ENCODE measurements at places on chromosomes 12 and 14.

DNA sequence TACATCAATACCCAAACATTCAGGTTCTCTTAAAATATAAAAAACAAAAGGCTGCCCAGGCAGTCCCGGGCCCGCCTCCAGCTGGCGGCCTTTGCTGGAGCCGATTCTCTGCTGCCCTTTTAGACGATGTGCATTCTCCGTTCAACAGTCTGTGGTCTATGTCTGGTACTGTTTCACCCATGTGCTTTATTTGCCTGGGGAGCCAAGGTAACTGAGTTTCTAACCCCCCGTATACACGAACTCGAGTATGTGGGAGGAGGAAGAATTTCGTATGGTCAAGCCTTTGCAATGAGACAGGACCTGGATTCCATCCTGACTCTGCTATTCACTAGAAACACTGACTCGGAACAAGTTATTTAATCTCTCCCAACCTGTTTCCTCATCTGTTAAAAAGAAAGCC lies 54.1 kb upstream of the GPR68 start:
- DNase-seq: no peak

- no peak for DNase-seq
Observed at GRCh38 chr14:102362084-102362483, 606 bp downstream of the CINP start.

DNA sequence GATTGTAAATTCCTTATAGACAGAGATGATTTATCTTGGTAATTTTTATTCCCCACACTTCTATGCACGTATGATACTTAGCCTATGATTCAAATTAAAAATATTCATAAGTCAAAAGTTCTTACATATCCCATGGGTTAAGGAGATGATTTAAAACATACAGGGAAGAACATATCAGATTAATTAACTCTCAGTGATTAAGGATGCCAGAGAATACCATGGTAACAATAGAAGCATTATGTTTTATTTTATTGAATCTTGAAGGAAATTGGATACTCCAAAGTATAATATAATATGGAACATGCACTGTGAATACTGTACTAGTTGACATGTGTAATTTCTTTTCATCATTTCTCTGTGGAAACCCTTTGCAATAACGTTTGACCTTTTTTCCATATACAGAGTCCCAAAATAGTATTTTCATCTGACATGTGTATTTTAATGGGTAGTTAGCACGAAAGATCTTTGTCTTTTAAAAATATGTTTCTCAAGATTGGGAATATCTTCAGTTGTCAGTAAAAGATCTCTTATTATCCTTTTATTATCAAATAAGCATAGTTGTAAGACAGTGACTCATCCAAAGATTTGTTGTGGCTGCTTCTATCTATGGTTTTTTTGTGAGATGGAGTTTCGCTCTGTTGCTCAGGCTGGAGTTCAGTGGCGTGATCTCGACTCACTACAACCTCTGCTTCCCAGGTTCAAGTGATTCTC lies 166.7 kb downstream of the RAD51B start:
- no peak for DNase-seq

DNA sequence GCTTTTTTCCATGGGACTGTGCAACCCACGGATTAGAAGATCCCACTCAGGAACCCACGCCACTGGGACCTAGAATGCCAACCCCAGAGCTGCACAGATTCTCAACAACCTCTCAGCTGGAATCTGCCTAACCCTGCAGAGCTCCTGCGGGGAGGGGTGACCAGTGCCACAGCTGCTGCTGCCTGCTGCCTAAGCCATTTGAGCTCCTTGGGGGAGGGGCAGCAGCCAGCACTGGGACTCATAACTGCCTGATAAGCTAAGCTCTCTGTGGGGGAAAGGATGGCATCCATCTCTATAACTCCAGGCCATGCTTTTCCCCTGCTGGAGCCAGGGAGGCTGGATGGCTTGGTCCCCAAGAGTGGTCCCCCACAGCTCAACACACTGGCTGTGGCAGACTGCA lies 182.8 kb downstream of the SLC5A8 start:
- DNase-seq: no peak

DNA sequence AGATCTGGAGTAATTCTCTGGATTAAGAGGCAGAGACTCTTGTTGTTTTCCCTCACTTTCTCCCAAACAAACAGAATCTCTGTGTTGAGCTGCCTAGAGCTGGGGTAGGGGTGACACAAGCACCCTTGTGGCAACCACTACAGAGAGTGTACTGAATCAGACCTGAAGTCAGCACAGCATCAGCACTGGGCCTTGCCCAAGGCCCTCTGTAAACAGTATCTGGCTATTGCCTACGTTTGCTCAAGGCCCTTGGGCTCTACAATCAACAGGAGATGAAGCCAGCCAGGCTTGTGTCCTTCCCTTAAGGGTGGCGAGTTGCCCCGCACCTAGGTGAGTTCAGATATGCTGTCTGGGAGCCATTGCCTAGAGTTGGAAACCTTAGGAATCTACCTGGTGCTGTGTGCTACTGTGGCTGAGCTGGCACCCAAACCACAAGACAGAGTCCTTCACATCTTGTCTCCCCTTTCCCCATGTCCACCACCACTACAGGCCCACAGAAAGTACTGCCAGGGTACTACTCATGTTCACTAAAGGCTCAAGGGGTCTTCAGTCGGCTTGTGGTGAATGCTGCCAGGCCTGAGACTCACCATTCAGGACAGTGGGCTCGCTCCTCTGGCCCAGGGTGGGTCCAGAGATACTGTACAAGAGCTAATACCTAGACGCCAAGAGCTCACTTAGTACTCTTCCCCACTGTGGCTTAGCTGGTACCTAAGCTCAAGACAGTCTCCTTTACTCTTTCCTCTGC lies 206.8 kb downstream of the SYNE2 start:
- DNase-seq: no peak

- DNase-seq: no peak
Observed at GRCh38 chr12:90589956-90590355, 365.0 kb downstream of the CCER1 start.

DNA sequence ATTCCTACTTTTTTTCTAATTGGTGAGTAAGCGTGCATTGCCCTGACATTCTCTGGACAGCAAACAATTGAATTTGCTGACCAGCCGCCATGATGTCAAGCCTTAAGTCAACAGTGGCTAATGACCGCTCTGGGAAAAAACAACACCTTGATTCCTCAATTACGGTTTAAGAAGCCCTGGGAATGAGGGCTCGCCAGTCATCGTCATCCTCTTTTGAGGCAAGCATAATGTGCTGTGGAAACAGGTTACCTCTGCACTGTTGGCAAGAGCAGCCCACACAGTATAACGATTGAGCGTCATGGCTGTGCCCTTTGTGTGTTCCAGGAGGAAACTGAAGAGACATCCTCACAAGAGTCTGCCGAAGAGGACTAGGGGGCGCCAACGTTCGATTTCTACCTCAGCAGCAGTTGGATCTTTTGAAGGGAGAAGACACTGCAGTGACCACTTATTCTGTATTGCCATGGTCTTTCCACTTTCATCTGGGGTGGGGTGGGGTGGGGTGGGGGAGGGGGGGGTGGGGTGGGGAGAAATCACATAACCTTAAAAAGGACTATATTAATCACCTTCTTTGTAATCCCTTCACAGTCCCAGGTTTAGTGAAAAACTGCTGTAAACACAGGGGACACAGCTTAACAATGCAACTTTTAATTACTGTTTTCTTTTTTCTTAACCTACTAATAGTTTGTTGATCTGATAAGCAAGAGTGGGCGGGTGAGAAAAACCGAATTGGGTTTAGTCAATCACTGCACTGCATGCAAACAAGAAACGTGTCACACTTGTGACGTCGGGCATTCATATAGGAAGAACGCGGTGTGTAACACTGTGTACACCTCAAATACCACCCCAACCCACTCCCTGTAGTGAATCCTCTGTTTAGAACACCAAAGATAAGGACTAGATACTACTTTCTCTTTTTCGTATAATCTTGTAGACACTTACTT lies 138.9 kb downstream of the HMGA2 start:
- DNase-seq: no peak

DNA sequence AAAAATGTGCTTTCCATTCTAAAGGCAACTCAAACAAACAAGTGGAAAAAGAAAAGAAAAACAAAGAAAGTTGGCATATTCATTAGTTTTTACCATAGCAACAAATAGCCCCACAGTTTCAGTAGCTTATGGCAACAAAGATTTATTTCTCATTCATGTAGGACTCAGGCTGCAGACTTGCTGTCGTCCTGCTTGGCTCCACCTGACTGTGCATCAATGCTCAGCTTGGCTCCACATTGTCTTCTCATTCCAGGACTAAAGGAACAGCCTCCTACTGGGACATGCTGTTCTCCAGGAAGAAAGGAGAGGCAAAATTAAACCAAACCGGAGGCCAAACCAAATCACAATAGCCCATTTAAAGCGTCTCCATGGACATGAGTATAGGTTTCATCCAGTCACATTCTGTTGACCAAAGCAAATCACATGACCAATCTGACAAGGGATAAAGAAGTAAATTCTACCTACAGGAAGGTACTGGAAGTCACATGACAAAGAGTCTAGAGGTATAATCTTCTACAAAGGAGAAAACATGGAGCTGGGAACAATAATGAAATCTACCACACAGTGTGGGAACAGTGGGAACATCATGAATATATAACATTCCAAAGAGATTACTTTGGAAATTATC lies 222.5 kb downstream of the PIK3C2G start:
- DNase-seq: no peak

DNA sequence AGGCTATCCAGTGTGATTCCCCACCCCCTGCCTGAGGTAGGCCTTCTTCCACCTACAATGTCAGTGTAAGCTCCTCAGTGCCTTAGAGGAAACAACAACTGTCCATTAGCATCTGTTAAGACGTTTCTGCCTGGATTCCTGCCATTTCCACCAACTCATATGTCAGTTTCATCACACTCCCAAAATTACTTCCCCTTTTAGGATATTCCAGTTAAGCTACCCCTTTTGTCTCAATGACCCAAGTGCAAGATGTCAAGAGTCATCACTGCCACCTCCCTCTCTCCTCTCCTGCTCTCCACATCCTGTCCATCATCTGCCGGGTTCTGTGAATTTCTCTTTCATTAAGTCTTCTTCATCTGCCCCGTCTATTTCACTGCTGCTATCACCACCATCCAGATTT lies 189.4 kb downstream of the DPF3 start:
- DNase-seq: no peak

- DNase-seq: no peak
Observed at GRCh38 chr12:54565986-54566544, 16.7 kb downstream of the PDE1B start.

DNA sequence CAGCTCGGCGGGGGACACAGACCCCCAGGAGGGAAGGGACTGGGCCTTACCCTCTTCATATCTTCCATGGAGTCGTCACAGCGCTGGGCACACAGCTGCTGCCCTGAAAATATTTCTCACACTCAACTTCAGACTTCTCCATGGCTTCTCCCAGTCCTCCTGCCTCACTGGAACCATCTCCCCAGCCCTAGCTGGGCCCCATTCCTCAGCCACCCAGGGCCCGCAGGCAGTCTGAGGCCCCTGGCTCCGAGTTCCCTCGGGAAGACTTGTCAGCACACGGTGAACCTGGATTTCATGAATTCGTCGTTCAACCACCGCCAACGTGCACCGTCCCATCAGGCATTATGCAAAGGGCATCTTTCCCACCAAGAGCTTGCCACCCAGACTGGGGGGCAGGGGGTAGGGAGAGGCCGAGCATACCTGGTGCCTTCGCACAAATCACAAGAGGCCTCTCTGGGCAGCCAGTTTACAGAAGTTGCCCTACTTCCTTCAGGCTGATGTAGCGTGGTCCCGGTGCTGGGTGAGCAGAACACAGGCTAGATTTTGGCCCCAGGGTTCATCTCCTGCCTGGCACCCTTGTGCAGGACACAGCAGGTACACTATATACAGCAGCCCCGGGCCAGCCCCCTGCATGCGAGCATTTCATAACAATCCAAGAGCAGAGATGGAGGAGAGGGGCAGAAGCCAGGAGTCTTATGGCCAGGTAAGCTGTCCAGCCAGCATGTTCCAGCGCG lies 44.2 kb downstream of the LTBP2 start:
- DNase-seq: no peak

DNA sequence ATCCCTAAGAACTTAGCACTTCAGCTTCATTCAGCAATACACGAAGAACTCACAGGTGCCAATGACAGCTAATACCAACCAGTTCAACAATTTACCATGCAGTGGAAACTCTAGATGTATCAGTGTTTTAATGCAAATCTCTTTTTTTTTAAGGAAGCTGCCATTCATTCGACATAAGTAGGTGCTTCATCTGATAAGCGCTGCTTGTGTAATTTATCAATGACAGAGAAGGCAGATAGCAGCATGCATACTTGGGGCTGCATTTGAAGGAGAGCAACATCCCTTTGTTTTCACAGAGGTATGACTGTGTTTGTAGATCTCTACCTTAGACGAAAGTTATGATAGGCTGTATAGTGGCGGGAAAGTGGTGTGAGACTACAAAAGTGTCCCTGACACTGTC lies 977.1 kb downstream of the AACS start:
- no peak for DNase-seq

- DNase-seq: no peak
Observed at GRCh38 chr14:77025744-77026165, 2.8 kb downstream of the IRF2BPL start.

DNA sequence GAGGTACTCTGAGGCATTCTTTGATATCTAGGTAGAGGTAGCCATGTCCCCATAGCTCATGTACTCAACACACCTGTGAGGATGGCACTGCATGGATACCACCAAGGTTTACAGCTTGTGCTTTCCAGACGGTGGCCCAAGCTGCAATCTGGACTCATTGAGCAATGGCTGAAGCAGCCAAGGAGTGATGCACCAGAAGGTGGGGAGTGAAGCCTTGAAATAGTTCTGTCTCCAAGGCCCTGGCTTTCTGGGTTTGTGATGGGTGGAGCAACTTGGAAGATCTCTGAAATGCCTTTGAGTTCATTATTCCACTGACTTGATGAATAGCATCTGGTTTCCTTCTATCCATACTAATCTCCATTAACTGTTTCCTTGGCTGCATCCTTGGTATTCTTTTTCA lies 290.0 kb upstream of the NOVA1 start:
- no peak for DNase-seq
